ENCODE measurements at places on chromosomes 11 and 22.

- DNase-seq = no peak
Measured at GRCh38 chr11:131894615-131895544, 524.5 kb downstream of the NTM start.

GRCh38 chr11:75238595-75239440 lies 1.8 kb upstream of the TPBGL start:
- no peak for DNase-seq

GRCh38 chr11:129938764-129939163 lies 43.4 kb upstream of the NFRKB start:
- no peak for DNase-seq

DNA sequence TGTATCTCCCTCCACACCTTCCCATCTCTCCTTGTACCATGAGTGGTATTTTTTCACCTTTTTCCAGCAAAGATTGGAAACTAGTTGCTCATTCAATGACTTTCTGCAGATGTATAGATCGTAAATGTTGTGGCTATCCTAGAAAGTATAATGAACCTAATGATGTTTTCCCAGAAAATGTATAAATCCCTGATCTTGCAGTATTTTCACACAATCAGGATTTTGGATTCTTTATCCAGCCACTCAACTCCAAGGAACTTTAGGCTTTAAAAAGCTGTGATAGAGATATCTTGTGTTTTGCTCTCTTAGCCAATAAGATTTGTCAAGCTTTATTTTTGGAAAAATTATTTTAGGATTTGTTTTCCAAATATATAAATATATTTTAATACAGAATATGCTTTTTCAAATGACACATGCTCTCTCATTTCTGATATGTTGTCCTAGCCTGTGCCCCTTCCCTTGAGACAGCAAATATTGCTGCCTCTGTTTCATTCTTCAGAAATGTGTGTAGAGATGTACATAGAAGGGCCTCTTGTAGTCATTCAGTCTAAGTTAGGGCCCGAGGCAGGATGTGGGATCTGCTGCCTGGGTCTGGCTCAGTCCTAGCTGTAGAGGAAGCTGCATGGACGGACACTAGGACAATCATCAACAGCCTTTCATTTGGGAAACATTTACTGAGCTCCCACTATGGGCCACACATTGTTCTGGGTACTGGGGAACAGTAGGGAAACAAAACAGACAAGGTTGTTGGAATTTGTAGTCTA lies 62.4 kb downstream of the NAV2 start:
- no peak for DNase-seq

DNA sequence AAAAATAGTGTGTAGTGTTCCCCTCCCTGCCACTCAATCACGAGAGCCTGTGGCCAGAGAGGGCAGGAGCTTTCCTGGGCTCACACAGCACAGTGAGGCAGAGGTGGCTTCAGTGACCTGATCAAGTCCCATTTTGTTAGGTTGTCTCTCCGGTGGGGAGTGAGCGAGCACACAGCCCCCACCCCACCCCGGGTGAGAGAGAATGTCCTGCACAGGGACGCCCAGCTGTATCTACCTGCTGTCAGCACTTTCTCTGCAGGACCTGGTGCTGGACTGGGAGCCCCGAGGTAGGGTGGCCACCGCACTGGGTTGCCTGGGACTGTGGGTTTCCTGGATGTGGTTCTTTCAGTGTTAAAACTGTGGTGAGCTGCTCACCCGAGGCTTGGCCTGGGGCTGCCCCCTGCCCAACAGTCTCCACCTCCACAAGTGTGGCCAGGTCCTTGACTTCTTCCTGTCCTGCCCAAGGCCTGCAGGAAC lies 6.1 kb downstream of the CAPN5 start:
- DNase-seq = no peak

DNA sequence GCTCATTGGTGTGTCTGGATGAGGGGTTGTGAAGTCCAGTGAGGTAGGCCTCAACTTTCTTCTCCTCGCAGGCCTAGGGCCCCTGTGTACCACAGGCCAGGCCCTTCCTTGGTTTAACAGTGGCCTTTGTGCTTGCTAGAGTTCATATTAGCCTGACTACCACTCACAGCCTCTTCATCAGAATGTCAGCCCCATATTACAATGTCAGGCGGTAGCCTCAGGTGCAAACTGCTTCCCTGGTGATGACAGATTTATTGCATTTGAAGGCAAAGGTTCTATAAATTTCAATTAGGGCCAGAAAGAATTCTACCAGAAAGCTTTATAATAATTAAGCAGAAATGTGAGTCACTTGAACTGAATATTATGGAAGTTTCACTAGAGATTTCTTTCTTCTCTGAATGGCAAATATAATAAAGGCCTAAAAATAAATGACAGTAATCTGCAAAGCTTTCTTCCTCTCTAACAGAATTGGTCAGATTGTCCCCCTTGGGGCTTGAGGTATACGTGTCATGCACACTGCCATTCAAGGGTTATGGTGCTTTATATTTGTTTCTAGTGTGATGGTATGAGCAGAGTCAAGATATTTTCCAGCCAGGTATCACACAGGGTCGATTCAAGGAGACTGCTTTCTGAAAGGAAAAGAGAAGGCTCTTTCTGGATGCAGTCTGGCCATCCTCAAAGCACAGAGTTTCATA lies 210.3 kb downstream of the CWF19L2 start:
- no peak for DNase-seq

GRCh38 chr22:45970705-45971407 lies 6.1 kb downstream of the WNT7B start:
- no peak for DNase-seq

DNA sequence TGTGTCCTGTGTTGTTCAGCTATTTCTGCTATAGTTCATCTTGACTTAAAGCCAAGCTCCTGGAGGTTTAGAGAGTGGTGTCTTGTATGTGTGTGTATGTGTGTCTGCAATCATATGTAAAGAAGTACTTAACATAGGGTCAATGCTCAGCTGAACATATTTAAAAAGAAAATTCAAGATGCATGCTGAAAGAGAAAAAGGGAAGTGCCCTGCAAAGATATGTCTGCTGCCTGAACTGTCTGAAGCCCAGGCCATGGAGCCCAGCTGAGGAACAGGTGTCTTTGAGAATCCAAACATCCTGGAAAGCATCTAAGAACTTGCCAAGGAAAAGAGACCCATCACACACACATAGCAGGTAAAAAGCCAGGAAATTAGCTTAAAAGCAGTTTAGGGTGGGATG lies 6.6 kb downstream of the TCN1 start:
- no peak for DNase-seq

DNA sequence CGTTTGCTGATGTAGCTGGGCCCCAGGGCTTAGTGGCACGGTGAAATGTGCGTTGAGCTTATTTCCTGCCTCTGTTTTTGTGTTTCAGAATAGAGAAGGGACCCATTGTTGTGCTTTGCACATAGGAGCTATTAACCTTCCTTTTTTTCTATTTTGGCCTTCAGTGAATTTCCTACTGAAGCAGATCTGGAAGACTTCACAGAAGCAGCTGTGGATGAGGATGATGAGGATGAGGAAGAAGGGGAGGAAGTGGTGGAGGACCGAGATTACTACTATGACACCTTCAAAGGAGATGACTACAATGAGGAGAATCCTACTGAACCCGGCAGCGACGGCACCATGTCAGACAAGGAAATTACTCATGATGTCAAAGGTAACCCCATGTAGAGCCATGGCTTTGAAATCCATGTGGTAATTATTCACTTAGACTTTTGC lies 37.4 kb upstream of the ST14 start:
- DNase-seq = no peak

DNA sequence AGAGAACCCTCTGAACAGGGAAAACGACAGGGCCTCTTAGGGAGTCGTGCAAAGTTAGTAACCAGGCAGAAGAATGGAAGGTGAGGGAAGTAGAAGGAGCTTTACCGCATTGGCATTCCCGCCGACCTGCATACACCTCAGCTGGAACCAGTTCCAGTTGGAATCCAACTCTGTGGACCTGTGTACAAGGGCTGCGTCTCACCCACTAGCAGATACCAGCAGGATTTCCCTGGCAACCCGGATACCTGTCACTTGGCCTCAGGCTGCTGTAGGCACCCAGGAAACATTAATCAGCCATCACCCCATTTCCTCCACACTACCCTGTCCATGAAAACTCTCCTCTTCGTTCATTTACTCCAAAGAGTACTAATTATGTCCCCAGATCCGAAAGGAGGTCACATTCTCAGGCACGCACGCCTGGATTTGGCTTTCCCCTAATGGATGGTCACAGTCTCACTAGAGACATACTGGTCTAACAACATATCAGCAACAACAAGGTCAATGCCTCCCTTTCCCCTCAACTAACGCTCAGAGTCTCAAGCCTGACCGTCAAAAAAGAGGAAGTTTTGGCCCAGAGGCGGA lies 842 bp downstream of the ARFGAP2 start:
- DNase-seq = no peak

GRCh38 chr22:22377335-22377734 lies 131.2 kb downstream of the ZNF280B start:
- no peak for DNase-seq

DNA sequence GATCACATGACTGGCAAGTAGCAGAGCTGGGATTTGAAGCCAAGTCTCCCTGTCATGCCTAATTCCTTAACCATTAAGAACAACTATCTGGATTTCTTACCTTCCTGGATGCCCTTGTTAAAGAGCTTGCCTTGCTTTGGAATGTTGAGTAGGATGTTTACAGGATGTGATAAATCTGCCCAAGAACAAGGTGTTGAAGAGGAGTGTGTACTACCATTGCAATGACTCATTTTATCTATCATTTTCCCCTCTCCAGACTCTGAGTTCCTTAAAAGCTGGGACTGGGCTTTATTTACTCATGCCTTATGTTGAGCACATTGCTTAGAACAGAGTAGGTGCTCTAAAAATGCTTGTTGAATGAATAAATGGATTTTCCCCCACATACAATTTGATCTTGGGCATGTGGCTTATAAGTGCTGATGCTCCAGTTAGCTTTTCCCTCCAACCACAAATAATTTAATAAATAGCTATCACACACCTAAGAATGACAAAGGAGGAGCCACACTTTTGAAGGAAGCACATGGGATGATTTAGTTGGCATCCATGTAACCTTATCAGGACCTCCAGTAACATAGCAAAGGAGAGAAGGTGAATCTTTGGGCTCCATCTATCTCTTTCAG lies 268.6 kb upstream of the SESN3 start:
- no peak for DNase-seq

- DNase-seq = no peak
Measured at GRCh38 chr11:120039039-120039438, 98.9 kb downstream of the TRIM29 start.

DNA sequence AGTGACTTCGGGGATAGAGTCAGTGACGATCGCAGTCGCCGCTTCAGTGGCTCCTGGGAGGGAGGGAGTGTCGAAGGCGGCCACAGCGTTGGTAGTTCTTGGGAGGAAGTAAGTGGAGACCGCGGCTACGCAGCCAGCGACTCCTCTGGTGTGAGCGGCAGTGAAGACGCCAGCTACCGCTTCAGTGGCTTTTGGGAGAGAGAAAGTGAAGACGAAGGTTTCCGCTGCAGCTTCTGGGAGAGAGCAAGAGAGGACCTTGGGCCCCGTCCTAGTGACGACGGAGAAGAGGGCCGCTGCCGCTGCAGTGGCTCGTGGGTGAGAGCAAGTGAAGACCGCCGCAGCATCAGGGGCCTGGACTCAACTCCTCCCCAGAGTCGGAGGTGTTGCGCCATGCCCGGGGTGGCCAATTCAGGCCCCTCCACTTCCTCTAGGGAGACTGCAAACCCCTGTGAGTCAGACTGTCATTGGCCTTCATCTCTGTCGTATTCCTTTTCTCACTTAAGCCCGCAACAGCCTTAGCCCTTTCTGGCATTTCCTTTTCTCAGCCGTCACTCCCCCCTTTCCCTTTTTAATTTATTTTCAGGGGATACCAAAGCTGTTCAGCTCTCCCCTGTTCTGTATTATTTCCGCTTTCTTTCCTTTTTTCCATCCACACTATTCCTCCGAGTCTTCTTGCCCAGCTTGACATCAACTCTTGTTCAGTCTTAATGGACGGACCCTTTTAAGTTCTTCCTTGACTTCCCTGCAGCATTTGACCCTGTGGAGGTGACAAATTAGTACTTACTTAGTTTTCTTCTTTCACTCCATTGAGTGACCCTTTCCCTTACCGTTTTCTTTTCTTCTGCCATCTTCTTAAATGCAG lies 1.0 kb downstream of the ANKRD42 start:
- DNase-seq = peak; percentile 39

DNA sequence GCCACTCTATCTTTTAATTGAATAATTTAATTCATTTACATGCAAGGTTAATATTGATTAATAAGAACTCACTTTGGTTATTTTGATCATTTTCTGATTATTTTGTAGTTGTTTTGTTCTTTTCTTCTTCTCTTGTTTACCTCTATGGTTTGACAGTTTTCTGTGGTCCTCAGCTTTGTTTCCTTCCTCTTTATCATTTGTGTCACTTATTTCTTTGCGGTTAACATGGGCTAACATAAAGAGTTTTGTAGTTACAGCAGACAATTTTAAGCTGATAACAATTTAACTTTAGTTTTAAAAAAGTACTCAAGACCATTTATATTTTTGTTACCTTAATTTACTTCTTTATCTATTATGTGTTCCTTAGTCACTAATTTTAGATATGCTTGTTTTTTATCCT lies 1032.8 kb upstream of the RAG2 start:
- DNase-seq = no peak

- no peak for DNase-seq
Measured at GRCh38 chr11:17770917-17771316, 36.3 kb downstream of the KCNC1 start.

GRCh38 chr22:49959782-49960158 lies 802 bp upstream of the PIM3 start:
- DNase-seq = no peak

DNA sequence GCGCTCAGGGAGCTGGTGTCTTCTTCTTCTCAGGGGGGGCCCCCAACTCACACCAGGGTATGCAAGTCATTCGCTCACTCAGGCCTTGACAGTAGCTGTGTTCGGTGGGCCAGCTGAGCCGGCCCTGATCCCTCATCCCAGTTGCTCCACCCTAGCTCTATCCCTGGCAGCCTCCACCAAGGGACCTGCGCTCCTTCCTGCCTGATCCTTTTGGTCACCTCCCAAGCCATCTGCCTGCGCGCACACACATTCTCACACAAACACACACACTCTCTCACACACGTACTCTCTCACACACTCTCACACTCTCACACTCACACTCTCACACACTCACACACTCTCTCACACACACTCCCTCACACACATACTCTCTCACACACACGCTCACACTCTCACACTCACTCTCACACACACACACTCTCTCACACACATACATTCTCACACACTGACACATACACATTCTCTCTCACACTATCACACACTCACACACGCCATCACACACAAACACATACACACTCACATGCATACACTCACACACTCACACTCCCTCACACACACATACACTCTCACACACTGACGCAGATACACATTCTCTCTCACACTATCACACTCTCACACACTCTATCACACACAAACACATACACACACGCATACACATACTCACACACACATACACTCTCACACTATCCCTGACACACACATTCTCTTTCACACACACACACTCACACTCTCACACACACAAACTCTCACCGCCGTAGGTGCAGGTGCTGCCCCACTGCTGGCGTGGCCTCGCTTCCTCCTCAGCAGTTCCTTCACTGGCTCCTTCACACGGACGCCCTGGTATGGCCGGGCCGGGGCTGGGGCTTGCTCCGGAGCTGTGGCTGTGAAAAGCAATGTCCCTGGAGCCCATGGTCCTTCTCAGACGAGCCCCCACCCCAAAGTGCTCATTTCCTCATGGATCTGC lies 20.8 kb downstream of the POU2AF1 start:
- no peak for DNase-seq

GRCh38 chr11:84549217-84549616 lies 1077.9 kb downstream of the DLG2 start:
- no peak for DNase-seq

- DNase-seq = no peak
Measured at GRCh38 chr11:46275964-46276641, 1.4 kb upstream of the CREB3L1 start.

All from stimulated activated CD8-positive, alpha-beta memory T cell treated with anti-CD3 and anti-CD28 coated beads, Interleukin-4, amount 100 ng/mL, for 1 hour (primary cell).